ENCODE measurements at places on chromosomes 13 and 19.

DNA sequence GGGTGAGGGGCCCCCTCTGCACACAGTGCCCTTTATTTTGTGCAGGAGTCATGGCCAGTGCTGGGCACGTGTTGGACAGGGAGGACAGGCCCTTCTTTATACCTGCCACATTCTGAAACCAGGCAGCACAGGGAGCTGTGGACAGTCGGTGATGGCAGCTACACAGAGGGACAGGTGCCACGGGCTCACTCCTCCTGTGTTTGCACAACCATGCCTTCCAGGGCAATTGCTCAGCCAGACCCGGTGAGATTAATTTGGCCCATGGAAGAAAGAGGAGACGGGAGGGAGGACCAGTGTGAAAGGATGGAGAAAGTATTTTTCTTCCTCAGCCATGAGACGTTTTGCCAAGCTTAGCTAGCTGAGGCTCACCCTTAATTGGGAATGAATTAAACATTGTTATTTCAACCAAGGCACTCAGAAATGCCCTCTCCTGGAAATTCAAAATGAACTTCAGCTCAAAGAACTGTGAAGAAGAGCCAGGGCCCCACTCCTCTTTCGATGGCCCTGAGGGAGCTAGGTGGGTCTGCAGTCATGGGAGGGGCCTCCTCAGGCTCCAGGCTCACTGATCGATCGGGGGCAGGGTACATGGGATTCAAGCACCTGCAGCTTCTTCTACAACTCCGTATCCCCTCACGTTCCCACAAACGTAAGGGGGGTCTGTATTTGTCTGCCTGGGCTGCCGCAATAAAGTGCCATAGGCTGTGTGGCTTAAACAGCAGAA is 41.2 kb downstream of the SHISA2 start:
- DNase-seq, result no peak

DNA sequence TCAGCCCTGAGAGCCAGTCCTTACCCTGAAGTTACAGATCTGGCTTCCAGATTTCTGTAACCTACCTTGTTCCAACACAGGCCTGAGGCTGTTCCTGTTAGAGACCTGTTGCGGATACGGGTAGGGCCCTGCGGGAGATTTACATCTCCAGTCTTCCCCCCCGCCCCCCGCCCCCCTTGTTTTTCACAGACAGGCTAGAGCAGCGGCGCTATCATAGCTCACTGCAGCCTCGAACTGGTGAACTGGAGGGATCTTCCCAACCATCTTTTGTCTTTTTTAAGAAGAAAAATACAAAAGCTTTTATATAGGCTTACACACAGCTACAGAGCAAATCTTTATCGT is 10.6 kb upstream of the CEACAM21 start:
- DNase-seq, result no peak

DNA sequence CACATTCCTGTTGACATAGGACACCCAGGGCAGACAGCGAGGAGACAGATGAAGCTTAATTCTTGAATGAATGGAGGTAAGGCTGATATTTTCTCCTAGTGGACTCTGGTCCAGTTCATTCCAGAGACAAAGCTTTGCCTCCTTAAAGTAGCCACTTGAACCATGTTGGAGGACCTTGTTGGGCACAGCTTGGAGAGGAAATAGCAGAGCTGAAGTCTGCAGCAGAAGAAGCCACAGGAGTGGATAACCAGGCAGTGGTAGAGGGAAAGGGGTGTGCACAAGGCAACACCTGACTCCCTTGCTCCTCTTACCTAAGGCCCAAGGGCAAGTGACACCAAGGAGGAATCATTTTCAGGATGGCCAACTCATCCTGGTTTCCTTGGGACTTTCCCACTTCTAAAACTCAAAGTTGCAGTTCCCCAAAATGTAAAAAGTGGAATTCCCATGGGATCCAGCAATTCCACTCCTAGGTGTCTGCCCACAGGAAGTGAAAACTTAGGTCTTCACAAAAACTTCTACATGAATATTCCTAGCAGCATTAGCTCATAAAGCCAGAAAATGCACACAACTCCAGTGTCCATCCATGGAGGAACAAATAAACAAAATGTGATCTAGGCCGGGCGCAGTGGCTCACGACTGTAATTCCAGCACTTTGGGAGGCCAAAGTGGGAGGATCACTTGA is 6.6 kb upstream of the RFX2 start:
- no peak for DNase-seq

DNA sequence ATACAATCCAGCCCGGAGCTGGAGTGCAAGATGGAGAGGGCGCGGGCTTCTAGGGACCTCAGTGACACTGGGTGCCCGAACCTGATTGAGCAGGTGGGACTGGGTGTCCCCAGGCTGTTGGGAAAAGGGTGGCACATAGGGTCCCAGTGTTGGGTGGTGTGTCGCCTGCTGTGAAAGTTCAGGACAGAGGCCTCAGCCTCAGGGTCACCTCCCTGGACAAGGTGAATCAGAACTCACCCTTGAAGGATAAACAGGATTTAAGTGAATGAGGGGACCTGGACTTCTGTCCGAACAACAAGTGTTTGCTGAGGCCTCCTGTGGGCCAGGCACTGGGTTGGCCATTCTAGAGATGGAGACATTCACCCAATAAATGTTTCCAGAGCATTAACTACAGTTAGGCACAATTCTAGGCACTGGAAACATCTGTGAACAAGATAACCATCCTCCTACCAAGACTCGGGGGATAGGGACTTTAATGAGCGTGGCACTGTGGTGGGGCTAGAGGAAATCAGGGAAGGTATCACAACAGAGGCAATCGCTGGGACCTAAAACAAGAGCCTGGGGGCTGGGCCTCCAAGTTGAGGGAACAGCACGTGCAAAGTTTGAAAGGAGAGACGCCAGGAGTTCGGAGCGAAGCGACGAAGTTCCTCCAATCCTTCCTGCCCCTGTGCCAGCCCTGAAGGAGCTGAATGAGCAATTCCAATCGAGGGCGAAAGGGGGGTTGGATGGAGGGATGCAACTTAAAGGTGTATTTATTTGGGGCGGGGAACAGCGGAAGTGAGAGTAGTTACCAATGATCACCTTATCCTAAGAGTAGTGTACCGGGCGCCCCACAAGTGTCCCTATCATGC is 921 bp upstream of the POLD1 start:
- no peak for DNase-seq

DNA sequence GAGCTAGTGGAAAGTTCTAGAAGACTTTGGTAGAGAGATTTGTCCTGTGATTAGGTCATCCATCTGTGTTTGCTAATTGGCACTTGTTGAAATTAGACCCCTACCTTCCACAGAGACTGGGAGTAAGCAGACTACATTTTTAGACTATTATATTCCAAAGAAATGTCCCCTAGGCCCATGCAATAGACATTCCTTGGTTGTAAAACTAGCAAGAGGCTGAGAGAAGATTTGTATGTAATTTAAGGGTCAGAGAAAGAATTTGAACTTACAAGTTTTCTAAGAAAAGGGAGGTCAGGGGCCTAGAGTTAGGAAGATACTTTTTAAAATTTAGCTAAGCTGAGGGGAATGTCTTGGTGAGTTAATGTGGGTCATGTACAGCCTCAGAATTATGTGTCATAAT is 470.7 kb upstream of the SLITRK1 start:
- no peak for DNase-seq

GRCh38 chr19:16334411-16334810 is 9.8 kb downstream of the KLF2 start:
- DNase-seq, result no peak

DNA sequence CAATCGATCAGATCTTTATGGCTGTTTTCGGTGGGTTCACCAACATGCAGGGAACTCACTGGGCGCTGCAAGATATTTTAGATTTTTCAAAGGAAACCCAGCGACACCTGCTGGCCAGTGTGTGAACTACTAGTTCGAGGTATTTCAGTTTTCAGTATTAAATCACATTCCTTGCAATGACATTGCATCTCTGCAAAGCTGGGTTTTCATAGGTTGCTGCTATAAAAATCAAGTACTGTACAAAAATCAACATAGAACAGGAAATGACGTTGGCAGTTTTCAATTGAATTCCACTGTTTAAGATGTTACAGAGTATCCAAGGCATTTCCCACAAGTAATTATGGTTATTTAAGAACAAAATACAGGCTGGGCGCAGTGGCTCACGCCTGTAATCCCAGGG is 17.6 kb downstream of the LIG1 start:
- peak; percentile 30 for DNase-seq

DNA sequence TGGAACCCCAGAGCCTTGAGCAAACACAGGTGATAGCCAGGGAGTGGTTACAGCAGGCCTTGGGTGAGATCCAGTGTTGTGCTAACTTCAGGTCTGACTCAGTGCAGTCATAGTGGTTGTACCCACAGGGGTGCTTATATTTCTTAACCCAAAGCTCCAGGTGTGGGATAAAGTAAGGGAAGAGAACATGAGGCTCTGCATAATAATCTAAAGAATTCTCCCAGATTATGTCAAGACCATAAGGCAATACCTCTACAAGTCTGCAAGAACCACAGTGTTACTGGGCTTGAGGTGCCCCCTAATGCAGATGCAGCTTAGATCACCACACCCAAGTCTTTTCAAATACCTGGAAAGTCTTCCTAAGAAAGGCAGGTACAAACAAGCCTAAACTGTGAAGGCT is 485.4 kb downstream of the RFC3 start:
- no peak for DNase-seq

DNA sequence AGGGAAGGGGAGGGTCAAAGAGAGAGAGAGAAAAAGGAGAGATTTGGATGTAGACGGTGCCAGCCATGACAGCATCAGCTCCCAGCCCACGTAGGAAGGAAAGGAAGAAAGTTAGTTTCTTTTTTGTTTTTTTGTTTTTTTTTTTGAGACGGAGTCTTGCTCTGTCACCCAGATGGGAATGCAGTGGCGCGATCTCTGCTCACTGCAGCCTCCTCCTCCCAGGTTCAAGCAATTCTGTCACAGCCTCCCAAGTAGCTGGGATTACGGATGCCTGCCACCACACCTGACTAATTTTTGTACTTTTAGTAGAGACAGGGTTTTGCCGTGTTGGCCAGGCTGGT is 27.6 kb downstream of the ELL start:
- no peak for DNase-seq

GRCh38 chr19:43692385-43692784 is 22.4 kb upstream of the PLAUR start:
- no peak for DNase-seq

DNA sequence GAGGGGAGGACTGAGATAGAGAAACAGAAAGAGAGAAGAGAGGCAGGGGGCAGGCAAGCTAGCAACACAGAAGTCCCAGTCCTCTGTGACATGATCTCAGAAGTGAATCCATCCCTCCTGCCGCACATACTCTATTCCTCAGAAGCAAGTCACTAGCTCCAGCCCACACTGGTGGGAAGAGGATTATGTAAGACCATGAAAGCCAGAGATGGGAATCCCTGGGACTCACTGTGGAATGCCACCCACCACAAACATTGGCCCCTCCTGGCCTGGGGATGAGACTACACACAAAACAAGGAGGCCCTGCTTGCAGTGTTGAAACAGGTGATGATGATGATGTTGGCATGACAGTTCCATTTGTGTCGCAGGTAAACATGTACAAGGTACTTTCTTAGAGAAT is 419.9 kb downstream of the IRS2 start:
- DNase-seq, result no peak
